AML-193 (cell line): ENCODE measurements at places on chromosomes 6 and 20.
A peak's percentile ranks its signal among the peaks of the same experiment; 100 is the strongest.

DNA sequence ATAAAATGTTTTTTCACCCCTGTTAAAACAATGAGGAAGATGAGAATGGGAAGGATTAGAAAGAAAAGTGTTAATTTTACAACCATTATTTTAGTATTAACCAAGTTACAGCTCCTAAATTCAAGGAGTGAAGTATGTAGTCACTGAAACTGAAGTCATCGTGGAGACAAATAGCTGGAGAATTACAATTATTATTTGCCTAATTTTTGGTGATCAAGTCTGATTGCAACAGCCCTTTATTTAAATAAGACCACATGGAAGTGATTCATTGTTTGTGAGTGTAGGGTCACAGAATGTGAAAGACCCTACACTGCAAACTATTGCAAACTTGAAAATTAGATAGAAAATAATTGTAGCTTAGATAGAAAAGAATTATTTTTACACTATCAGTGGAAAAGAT, 292.4 kb downstream of the CENPW start:
- no peak for DNase-seq

GRCh38 chr6:91540902-91541301, 954.0 kb upstream of the MAP3K7 start:
- no peak for DNase-seq

GRCh38 chr6:135325624-135326424, 144.7 kb downstream of the MYB start:
- DNase-seq: peak; percentile 76

GRCh38 chr6:9140951-9141460, 705.7 kb upstream of the SLC35B3 start:
- no peak for DNase-seq

DNA sequence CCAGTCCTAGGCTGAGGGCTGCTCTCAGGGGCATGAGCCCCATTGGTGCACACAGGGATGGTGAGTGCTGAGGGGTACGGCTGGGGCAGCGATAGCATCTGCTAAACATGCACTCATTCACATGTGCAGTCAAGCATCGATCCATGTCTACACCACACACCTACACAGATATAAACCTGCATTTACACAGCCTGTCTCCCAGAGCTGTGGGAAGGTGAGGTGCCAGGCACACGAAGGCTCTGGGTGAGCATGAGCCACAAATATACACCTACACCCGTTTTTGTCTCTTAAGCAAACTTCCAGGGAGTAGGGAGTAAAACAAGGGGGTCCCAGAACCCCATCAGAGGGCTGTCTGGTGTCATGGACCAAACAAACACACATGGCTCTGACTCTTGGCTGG, 99.3 kb downstream of the GRM4 start:
- no peak for DNase-seq

GRCh38 chr20:44738813-44739477, 6.7 kb upstream of the KCNK15 start:
- DNase-seq: peak; percentile 11
